ENCODE measurements at places on chromosomes 1 and 21. TPM values are rescaled to one million over a fixed set of nuclear protein-coding genes. Genes with fewer than 3 reads are reported as not detected.

The IL22RA1 gene
- not detected for total RNA-seq

The LCE2A gene
- not detected for total RNA-seq

The ENTREP3 gene
- 26.5 TPM for total RNA-seq

The WNT2B gene
- 4.4 TPM for total RNA-seq

GRCh38 chr1:150061632-150062101 lies 5.9 kb upstream of the VPS45 start:
- DNase-seq = no peak

DNA sequence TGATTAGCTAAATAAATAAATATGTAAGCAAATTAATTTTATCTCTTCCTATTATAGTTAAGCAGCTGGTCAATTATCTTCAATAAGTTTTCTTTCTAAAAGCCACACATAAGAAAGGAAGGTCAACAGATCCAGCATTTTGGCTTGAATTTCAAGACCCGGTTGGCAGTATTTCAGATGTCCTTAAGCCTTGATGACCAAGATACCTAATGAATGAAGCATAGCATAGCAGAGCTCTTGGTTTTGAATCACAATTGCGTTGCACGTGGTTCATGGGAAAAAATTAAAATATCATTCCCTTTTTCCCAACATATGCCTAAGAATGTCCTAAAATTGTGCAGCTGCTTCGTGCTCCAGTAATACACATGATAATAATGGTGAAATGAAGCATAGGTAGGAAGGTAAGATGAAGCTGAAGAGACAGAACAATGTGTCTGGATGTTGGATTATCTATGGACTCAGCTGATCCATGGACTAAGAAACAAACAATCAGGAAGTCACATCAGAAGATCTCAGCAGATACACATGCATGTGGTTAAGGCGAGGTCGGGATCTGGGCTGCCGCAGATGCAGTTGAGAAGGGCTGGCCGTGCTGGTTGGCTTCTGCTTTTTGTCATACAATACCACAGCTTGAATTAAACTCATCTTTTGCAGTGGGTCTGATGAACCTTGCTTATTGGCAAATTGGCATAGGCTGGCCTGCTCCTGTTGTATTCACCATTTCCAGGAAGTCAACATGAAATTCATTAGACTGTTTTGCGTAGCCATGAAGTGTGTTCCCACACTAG lies 284.9 kb upstream of the RUNX1 start:
- DNase-seq = no peak

DNA sequence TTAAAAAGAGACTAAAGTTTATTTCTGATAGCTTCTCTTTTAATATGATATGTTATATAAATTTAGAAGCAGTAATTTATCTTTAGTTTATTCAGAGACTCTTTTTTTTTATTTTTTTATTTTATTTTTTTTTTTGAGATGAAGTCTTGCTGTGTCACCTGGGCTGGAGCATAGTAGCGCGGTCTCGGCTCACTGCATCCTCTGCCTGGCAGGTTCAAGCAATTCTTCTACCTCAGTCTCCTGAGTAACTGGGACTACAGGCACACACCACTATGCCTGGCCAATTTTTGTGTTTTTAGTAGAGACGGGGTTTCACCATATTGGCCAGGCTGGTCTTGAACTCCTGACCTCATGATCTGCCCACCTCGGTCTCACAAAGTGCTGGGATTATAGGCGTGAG lies 89.6 kb downstream of the DISP1 start:
- no peak for DNase-seq

GRCh38 chr1:8202182-8202905 lies 115.6 kb upstream of the SLC45A1 start:
- no peak for DNase-seq

DNA sequence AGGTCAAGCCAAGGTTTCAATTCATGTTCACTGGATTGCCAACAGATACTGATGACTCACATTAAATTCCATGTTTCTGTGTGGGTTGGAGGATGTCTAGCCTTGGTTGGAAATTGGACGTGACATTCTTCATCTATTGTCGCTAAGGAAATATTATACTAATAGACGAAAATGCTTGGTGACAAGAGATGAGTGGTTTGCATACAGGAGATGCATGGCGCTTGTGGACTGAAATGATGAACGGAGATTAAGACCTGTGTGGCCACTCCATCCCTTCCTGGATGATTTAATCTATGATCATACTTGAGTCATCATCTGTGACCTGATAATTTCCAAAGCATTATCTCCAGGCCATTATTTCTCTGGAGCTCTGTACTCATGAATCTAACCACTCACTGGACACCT lies 97.0 kb upstream of the CD34 start:
- no peak for DNase-seq

- DNase-seq = peak; percentile 58
Observed at GRCh38 chr1:86648255-86648654, 56.1 kb upstream of the SH3GLB1 start.

DNA sequence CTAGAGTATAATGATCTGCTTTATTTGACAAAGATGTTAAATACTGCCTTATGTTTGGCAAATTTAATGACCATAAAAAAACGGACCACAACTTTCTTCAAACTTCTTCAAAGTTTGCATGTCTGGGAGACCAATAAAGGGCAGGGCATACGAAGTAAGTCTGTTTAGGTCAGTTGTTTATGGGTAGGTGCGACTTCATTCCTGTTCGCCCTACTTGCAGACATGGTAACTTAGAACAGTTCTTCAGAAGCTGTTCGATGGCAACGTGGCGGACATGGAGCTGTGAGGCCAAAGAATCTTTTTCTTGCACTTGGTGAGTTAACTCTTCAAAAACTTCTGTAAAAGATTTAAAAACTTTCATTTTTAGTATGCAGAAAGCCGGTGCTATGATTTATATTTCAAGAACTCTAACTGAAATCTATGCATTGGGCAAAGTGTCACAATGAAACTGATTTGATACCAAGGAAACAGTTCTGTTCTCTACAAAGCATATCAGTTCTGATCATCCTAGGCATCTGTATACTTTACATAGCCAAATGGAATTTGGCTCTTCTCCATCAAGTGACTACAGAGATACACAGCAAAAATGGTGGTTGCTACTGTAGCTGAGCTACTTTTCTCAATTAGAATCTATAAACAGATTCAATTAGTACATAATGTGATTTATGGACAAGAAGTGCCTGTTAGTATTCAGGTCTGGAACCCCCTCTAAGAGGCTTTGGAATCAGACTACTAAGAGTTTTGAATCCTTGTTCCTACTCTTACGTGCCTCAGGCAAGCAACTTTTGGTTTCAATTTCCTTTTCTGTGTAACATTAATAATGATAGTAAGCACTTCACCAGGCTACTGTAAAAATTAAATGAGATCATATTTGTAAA lies 25.7 kb downstream of the C21orf91 start:
- no peak for DNase-seq

DNA sequence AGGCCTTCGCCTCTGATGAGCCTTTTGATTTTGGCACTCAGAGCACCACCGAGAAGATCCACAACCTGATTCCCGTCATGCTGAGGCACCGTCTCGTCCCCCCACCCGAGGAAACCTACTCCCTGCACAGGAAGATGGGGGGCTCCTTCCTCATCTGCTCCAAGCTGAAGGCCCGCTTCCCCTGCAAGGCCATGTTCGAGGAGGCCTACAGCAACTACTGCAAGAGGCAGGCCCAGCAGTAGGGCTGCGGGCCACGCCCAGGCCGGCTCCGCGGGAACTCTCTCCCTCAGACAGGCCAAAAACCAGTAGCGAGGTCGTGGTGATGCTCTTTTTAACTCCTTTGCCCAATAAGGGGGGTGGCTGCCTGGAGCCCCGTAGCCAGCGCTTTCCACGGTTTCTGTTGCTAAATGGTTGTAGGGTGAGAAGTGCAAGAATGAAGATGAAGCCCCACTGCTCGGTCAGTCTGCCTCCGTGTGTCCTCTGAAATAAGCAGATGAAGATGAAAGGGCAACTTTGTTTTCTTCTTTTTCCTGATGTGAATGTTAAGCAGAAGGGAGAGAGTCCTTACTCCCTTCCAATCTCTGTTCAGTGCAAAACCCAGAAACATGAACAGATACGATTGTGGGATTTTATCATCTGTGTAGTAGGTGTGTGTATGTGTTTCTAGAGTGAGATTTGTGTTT lies 46.5 kb downstream of the COQ8A start:
- DNase-seq = no peak

DNA sequence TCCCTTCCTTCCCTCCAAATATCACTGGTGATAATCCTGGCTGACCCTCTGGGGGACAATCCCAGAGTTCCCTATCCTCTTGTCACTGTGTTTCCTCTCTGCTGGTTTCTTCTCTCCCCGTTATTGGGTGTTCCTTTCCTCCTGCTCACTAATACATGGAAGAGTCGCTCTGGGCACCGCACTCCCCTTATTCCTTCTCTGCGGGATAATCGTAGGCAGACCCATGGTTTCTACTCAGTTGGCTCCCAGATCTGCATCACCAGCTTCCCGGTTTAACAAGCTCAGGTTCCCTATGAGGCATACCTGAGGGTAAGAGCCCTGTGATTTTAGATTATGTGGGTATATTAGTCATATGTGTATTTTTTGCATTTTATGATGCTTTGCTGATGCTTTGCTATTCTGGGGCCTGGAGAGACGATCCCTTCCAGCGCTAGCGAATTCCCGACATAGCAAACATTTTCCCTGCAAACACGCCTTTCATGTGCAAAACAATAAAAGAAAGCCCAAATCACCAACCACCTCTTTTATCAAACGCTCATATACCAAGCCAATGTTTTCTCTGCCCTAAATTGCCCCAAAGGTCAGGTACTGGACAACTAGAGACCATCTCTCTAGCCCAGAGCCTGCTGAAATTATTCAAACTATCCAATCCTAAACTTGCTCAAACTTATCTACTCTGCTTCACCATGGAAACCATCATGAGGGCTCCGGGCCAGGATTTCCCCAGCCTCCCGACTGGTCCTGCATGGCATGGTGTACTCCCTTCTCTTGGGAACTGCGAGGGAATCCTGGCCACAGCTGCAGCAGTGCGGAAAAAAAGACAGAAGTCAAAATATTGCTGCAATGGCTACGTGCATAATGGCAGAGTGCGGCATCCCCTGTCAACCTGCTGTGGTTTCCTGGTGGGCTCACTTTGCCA lies 84.2 kb downstream of the PCP4 start:
- DNase-seq = no peak

DNA sequence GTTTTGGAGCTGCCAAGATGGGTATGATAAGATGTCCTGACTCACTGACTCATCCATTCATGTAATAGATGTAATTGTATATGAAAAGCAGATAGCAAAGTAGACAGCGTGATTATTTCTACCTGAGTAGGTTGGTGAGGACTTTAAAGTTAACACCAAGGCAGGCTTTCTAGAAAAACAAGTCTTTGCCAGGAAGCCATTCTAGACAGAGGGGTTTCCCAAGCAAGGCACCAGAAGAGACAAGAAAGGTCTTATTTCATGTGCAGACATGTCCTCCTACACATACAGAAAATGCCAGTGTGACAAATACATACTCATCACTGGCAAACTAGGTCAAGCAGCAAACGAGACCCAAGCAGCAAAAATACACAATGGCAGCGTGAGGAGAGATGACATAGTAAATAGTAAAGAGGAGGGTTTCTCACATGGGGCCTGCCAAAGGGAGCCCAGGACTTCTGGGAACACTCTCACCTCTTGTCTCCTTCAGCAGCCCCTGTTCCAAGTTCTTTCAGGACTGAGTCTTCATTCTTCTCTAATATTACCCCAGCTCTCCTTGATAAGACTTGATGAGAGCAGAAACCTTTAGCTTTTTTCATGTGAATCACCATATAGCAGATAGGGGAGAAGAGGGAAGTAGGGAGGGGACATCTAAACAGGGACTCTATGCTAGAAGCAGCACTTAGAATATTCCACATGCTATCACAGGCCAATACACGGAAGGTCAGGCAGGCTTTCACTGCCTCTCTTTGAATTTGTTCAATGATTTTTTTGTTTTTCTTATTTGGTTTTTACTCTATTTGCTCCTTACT lies 114.6 kb upstream of the ATP1B1 start:
- DNase-seq = no peak

GRCh38 chr1:68339505-68339904 lies 107.2 kb upstream of the WLS start:
- no peak for DNase-seq

DNA sequence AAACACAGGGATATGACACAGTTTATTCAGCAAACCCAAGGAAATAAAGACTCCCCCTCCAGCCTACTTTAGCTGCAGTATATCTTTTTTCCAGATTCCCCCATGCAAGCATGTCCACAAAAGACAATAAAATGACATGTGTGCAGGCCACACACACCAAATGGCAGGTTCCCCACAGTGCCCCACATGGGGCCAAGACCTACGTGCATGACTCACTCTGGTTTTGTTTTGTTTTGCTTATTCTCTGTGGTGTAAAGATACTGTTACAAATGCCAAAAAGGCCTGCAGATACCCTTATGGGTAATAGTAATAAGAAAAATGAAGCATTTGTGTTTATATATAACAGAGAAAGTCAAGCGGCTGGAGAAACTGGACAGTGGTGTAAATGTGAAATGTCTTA lies 71.6 kb downstream of the RD3 start:
- no peak for DNase-seq

DNA sequence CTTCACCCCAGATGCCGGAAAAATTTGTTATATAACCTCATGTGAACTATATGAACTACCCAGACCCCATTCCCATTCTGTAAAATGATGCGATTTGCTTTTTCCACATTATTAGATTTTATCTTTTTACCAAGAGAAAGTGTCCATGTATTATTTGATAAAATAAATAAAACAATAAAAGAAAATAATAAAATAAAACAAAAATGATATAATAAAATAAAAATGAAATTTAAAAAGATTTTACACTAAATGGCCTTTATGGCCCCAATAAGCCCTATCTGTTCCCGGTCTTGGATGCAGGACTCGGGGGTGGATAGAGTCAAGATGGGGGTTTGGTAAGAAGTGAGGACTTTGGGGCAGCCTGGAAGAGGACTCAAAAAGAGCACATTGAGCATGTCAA lies 357.2 kb downstream of the MATN1 start:
- DNase-seq = no peak

- DNase-seq = no peak
Observed at GRCh38 chr1:7224644-7225043, 439.4 kb downstream of the CAMTA1 start.

GRCh38 chr21:36337099-36337509 lies 17.1 kb downstream of the MORC3 start:
- no peak for DNase-seq

DNA sequence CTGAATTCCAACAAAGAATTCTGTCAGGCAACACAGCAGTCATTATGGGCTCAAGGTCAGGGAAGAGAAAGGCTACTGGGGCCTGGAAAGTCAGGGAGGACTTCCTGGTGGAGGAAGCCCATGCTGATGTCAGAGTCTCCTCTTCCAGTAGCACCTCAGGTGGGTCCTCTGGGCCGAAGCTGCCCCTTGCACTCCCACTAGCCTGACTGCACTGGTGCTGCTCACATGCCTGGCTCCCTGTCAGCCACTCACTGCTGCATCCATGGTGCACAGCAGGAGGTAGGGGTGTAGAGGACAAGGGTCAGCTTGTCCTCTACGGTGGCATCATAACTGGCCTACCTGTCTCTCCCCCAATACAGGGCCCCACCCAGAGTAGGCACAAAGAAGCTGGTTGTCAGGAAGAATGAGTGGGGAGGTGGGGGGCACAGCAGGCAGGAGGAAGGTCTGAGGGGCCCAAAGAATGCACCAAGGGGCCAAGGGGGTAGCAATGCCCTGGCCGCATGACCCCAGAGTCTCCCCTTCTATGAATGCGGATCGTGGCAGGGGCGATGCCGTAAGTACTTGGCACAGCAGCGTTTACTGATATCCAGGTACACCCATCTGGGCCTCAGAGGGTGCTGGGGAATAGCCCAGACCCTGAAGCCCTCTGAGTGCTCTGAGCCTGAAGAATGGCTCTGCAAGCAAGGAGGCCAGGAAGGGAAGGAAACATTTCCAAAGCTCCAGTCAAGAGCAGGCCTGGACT lies 80.3 kb downstream of the GLIS1 start:
- DNase-seq = no peak

All from glomerular endothelial cell (primary cell).